Smooth muscle cell of bladder (primary cell): ENCODE measurements at places on chromosomes 7 and 10. TPM values are rescaled to one million over a fixed set of nuclear protein-coding genes. Genes with fewer than 3 reads are reported as not detected.

Gene TSPAN14
- total RNA-seq: 7.4 and 12.0 TPM in 2 replicates

Gene DPCD
- 61.0 and 61.8 TPM in 2 replicates for total RNA-seq

Gene H2AZ2
- total RNA-seq: 186 and 193 TPM in 2 replicates

Gene MAT1A
- total RNA-seq: not detected in 2 replicates

Gene HHEX
- total RNA-seq: 2.9 and 5.3 TPM in 2 replicates

Gene SUFU
- total RNA-seq: 1.6 and 2.3 TPM in 2 replicates

Gene PRSS37
- total RNA-seq: not detected in 2 replicates

Gene OR13A1
- total RNA-seq: not detected in 2 replicates

Gene EN2
- under 0.01 TPM in 1 of 2 replicates, not detected in the other for total RNA-seq

Gene BAIAP2L1
- total RNA-seq: 1.3 and 1.4 TPM in 2 replicates

Gene INMT
- total RNA-seq: 13.4 and 21.8 TPM in 2 replicates

Gene GPR26
- total RNA-seq: not detected in 2 replicates

Gene KIF20B
- 3.0 and 3.3 TPM in 2 replicates for total RNA-seq

Gene VOPP1
- 44.2 and 68.7 TPM in 2 replicates for total RNA-seq

Gene FAM25G
- total RNA-seq: not detected in 2 replicates
